GM23248 (cell line): ENCODE measurements at places on chromosomes 4 and X. TPM values are rescaled to one million over a fixed set of nuclear protein-coding genes. Genes with fewer than 3 reads are reported as not detected.

Gene CT45A2
- not detected in 2 replicates for total RNA-seq

Gene AWAT2
- total RNA-seq, result not detected in 2 replicates

Gene MAGEA2B
- total RNA-seq, result not detected in 2 replicates

Gene POLR2B
- total RNA-seq, result 83.5 and 86.1 TPM in 2 replicates

- H3K27ac ChIP-seq, result no peak overlapping the region
- DNase-seq, result no peak
- H3K4me3 ChIP-seq, result no peak overlapping the region
- H3K4me1 ChIP-seq, result peaks cover 8% of the 10 kb centered on the region; the same call in 1 of the 2 replicates
- no peaks in the 10 kb centered on the region for H3K27me3 ChIP-seq
Observed at GRCh38 chr4:186759990-186760389, 36.3 kb upstream of the FAT1 start.

DNA sequence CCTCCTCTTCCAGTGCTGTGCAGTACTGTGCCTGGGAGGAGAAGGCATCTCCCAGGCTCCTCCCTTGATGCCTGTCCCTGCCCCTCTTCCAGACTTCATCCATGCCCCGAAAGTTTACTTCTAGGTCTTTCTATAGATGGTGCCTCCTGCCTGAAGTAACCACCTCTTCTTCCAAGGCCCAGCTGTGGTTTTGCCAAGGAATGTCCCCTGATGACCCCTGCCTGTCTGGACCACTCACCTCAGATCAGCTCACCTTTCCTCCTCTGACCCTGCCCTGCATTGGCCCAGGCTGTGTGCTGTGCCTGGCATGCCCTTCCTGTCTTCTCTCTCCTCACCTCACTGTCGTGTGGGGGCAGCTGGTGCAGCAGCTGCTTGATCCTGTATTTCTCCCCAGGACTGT is 6.8 kb downstream of the PRICKLE3 start:
- H3K4me1 ChIP-seq, result no peaks in the 10 kb centered on the region
- H3K36me3 ChIP-seq, result no peaks in the 10 kb centered on the region; the same call in 1 of the 2 replicates
- no peak overlapping the region for H3K27ac ChIP-seq

- H3K36me3 ChIP-seq, result no peaks in the 10 kb centered on the region
- H3K4me1 ChIP-seq, result no peaks in the 10 kb centered on the region
- no peak overlapping the region for H3K27ac ChIP-seq
- H3K4me3 ChIP-seq, result no peak overlapping the region
- H3K27me3 ChIP-seq, result no peaks in the 10 kb centered on the region
- no peak for DNase-seq
Observed at GRCh38 chrX:109974906-109975655, 27.8 kb upstream of the TMEM164 start.

GRCh38 chr4:38788317-38788716 is 5.5 kb upstream of the TLR10 start:
- DNase-seq, result peak; percentile 31
- no peak overlapping the region for H3K4me3 ChIP-seq
- H3K36me3 ChIP-seq, result no peaks in the 10 kb centered on the region
- H3K27me3 ChIP-seq, result no peaks in the 10 kb centered on the region
- no peak overlapping the region for H3K27ac ChIP-seq

DNA sequence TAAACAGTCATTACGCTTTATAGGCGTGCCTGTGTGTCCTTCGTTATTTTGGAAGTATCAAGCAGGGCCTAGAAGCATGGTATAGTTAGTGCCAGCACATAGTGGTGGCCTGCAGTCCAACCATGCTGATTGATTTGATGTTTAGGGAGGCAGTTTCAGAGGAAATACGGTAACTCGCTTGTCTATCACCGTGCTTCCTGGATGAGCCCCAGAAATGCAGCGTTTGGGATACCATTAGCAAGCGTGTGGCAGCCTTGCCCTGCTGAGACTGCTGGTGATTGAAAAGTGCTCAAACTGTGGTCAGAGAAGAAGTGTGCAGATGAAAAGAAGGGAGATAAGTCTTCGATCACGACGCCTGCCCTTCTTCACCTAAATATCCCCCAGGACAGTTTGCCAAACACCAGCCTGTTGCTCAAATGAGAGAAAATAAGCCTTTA is 158.4 kb downstream of the CHIC2 start:
- no peaks in the 10 kb centered on the region for H3K27me3 ChIP-seq
- H3K4me3 ChIP-seq, result peak overlapping the region; percentile 71
- no peaks in the 10 kb centered on the region for H3K36me3 ChIP-seq
- peaks cover 40% of the 10 kb centered on the region for H3K4me1 ChIP-seq
- peak overlapping the region; percentile 19 for H3K27ac ChIP-seq

GRCh38 chrX:96002431-96002830 is 682.2 kb upstream of the DIAPH2 start:
- no peaks in the 10 kb centered on the region for H3K27me3 ChIP-seq
- H3K27ac ChIP-seq, result no peak overlapping the region
- DNase-seq, result no peak
- no peaks in the 10 kb centered on the region for H3K4me1 ChIP-seq
- H3K4me3 ChIP-seq, result no peak overlapping the region
